ENCODE measurements at places on chromosomes 13 and 19.

DNA sequence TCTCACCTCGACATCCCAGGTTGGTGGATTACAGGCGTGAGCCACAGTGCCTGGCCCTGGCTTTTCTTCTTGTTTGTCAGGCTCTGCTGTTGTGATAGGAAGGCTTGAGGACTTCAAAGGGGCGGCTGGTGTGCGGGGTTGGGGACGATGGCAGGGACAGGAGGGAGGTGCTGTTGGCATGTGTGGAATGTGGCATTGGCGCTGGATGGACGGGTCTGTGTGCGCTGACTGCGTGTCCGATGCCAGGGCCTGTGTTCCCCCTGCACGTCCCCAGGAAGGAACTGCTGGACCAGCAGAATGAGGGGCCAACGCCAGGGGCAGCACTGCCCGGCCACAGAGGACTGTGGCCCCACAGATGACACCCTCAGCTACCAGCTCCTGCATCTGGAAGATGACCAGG lies 12.7 kb upstream of the PTBP1 start:
- no peak for DNase-seq

- no peak for DNase-seq
Observed at GRCh38 chr13:93080587-93080986, 146.0 kb upstream of the GPC6 start.

DNA sequence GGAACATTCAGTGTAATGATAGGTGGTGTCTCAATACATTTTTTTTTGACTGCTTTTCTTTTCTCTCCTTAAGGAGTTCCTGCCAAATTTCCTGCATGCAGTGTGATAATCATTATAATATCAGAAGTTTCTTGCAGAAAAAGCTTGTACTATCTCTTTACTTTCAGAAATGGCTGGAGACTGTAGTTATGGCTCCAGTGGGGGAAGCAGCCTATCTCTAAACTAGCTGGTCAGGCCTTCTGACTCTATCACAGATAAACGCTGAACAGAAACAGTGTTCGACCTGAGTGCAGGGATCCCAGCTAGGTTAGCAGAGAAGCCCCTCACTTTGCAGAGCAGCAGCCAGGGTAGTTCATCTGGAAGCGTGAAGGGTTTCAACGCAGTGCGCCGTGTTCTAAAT lies 1.9 kb downstream of the CCNE1 start:
- DNase-seq: no peak

DNA sequence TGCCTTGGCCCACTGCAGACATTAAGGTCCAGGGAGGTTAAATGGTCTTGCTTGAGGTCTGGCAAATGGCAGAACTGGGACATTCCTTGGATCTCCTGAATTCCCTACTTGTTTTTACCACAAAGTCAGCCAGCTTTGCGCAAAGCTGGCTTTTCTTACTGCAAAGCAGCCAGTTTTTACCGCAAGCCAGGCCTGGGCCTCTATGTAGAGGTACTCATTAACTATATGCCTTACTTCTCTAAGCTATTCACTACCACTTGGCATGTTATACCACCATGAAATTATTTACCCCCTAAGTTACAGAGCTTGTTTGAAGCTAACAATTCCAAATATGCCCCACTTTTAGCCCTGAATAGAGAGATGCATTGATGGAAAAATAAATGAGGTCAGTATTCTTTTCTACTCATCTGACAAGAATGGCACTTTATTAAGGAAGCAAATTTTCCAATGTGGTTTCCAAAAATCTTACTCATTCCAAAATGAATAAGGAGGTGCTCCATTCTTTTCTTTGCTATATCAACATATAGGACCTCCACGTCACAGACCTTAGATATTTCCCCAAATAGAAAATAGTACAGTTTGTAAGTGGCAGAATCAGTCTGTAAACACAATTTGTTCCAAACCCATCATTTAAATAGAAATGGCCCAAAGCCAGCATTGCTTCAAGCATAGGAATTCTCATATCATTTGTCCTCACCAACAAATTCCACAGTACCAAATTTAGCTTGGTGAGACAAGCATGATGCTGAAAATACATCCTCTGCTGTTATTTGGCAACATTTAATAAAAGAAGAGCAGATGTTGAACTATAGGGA lies 143.9 kb upstream of the TSC22D1 start:
- DNase-seq: no peak

DNA sequence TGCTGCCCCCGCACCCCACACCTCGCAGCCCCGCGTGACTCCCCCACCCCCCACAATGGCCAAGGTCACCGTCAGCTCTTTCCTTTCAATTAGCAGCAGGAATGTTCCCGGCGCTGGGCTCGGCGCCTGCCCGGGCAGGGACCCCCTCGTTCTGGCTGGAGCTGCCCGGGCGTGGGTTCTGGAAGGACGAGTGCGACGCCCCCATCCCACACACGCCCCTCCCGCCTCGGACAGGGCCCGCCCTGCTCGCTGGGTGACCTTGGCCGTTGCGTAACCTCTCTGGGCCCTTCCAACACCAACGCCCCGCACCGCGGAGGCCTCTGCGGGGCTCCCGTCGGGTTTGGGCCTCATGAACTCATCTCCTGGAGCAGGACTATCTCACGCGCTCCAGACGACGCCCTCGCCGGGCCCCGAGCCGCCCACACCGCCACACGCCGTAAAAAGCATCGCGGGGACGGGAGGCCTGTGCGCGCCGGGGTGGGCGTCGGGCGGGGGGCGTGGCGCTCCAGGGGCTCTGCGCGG lies 10.3 kb downstream of the PALM start:
- no peak for DNase-seq

- no peak for DNase-seq
Observed at GRCh38 chr13:22060187-22060586, 389.3 kb downstream of the FGF9 start.

- DNase-seq: no peak
Observed at GRCh38 chr19:19627621-19628500, at the start of gene LPAR2. TSS of gene LPAR2 (minus strand) at chr19:19628220. CDS start at chr19:19627275, 945 bp downstream.

DNA sequence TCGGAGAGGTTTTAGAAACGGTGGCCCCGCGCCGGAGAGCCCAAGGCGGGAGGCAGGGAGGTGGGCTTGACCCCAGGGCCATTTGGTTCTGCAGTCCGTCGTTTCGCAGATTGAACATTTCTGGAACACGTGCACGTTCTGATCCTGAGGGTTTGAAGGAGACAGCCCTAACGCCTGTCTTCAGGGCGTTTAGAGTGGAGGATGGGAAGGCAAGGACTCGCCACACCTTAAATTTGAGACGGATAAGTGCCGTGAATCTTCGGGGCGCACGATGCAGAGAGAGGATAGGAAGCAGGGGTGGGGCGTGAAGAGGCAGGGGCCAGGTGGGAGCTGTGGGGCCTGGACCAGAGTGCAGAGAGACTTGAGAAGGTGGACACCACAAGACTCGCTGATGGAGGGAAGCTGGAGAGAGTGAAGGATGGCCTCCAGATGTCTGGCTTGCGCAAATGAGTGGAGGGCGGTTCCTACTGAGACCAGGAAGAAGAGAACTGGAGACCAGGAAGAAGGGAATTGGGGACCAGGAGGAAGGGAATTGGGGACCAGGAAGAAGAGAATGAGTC lies 804 bp upstream of the MIER2 start:
- DNase-seq: no peak

GRCh38 chr19:518598-519231 lies 11.4 kb downstream of the TPGS1 start:
- DNase-seq: no peak

DNA sequence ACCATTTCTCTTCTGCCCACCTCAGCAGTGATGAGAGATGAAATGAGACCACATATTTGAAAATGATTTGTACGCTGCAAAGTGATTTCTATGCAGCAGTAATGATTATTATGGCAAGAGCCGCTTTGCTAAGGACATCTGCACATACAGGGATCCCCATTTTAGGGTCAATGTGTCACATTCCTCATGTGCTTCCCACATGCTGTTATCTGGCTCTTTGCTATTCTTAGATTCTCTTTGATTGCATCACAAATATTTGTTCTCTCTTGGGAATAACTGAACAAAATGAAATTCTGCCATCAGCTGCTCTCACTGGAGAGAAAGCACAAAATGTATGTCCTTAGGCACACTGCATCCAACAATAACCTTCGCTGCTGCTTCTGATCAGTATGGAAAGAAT lies 209.5 kb upstream of the IPO5 start:
- no peak for DNase-seq

GRCh38 chr13:40813667-40814454 lies 24.4 kb downstream of the SLC25A15 start:
- no peak for DNase-seq

DNA sequence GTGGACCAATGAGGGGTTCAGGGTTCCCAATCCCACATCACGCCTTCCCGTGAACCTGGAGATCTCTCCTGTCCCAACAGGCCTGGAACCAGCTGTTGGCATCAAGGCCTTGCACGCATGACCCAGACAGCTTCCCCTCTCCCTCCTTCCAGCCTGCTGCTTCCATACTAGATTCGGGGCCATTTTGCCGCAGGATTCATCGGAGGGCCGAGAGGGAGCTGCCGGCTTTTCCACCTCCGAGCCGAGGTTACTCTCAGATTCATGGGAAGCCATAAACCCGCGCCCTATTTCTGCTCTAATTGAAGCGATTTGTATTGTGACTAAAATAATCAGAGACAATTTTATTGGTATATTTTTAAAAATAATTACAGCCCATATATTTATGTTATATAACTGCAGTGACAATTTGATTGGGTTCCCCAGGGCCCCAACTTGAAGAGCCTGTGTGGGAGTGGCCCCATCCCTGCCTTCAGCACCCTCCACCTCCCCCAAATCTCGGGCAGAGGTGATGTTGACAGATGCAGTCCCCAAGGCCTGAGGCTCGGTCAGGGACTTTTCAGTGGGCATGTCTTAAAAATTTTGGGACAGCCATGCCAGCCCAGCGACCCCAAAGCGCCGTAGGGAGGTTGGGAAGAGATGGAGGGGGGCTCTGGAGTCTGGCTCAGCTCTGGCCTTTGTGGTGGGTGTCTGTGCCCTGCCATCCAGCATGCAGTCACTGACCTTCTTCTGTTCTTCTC lies 30.8 kb upstream of the PEPD start:
- no peak for DNase-seq

DNA sequence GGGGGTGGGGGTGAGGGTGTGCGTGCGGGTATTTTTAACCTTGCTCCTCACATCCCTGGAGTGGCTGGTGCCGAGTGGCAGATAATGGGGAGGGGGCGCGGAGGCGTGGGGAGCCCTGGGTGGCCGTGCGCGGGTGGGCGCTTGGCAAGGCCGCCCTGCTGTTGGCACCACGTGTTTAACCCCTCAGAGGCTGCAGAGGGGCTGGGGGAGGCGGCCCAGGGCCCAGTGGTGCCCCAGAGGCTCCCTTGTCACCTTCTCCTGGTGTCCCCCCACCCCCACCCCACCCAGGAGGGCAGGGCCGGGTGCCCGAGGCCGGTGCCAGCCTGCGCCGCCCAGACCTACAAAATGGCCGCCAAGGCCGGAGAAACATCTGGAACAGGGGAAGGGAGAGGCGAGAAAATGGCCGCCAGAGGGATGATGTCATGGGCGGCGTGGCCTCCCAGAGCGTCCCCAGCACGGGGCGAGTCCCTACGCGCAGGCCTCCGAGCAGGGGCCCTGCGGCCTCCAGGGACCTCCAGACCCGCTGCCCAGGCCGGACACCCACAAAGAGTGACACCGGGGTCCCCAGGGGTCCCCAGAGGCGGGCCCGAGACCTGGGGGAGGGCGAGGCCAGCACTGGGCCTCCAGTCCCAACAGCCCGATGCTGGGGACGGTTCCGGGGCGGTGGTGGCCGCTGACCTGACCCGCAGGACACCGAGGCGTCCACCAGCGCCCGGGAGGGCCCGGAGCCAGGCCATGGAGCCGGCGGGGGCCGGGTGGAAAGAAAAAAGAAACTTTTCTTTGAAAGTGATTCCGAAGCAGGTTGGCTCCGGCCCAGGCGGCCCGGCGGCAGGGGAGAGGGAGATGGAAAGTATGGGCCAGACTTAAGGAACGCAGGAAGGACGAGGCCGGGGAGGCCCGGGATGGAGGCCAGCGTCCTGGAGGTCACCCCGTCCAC lies 38.2 kb downstream of the NFIC start:
- no peak for DNase-seq

DNA sequence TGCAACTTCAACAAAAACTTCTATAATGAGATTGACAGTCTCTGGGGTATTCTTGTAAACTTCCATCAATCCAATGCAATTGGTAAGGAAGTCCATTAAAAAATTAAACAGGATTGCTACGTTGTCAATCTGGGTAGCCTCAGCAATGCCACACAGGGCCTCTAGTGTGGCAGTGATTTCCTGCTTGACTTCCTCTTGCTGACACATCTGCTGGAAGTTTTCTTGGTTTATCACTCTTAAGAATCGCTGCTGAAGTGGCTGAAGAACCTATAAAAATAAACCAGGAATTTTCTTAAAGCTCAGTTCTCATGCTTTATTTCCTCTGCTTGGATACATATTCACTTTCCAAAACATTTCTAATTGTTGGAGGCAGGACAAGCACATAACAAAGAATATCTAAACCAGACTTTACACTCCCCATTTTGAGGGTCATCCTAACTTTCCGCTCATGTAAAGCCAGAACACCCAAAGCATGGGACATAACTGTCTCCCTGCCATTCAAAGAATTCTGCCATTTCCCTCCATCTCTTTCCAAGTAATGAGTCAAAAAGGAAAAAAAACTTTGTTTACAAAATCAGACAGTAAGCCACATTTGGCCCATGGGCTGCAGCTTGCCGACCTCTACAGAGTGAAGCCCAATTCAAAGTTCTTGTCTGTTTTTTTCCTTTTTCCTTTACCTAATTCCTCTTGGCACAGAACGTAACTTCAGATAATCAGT lies 23.2 kb upstream of the EEF1AKMT1 start:
- DNase-seq: no peak

DNA sequence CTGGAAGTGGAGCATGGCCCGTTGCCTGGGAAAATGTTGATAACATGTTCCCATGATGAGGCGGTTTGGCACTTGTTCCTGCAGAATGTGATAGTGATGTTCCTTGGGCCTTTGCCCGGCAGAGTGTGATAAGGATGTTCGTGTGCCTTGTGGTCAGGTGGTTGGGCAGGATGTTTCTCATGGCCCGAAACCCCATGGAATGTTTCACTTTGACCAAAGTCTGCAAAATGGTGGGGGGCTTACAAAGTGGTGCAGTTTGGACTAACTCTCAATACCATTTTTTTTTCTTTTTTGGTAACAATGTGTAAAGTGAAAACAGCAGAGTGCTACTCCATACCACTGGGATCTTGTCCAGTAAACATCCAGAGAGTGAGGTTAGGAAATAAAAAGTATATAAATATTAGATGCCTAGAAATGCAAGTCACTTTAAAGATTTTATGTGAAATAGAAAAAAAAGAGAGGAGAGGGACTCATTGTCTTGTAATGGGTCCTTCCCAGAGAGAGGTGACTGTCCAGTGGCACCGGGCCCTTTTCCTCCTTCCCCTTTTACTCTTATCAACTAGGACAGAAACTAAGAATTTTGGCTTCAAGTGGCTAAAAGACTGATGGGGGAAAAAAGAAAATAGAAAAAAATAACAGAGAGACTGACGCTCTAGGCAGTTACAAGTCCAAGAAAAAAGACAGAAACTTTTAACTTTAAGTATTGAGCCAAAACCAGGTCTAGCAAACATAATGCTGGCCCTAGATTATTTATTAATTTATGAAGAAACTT lies 5.7 kb downstream of the FPR3 start:
- no peak for DNase-seq

- no peak for DNase-seq
Observed at GRCh38 chr13:40368127-40368891, 298.1 kb downstream of the FOXO1 start.

GRCh38 chr19:2427429-2428320 lies at the start of gene TIMM13:
TSS of gene TIMM13 (minus strand) at chr19:2427586. CDS start at chr19:2427533, 53 bp downstream.
- peak; percentile 87 for DNase-seq

Data from esophagus squamous epithelium (tissue), 5 donors.